ENCODE measurements at places on chromosomes 1 and 21. TPM values are rescaled to one million over a fixed set of nuclear protein-coding genes. Genes with fewer than 3 reads are reported as not detected.

- DNase-seq, result peak; percentile 52
These were observed 4.2 kb downstream of the FABP3 start for GRCh38 chr1:31368611-31369107.

The NPHS2 gene
- not detected for total RNA-seq

DNA sequence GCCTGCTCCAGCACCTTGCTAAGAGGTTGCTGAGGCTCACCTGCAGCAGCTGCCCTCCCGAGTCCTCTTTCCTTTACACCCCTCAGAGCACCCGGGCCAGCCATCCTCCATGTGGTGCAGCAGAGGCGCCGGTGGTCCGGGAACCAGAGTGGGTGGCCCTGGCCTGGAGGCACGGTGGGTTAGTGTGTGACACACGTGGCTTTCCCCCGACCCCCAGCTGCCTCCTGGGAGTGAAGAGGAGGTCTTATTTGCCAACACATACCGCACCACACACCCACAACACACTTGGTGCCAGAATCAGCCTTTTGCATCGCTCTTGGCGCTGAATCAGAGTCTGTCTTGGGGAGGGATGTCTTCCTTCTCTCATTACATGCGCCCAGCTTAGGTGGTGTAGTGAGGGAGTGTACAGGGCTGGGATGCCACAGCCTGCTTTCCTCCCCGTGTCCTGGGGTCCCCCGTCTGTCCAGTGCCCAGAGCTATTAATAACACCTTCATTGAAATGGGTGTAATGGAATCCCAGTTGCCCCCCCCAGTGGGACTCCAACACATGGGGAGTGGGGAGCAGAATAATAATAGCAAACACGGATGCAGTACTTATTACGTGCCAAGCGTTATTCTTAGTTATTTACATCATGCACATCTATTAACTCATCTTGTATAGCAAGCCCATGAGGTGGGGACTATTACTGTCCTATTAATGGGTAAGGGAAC is 38.2 kb downstream of the MAPKAPK2 start:
- DNase-seq, result no peak

DNA sequence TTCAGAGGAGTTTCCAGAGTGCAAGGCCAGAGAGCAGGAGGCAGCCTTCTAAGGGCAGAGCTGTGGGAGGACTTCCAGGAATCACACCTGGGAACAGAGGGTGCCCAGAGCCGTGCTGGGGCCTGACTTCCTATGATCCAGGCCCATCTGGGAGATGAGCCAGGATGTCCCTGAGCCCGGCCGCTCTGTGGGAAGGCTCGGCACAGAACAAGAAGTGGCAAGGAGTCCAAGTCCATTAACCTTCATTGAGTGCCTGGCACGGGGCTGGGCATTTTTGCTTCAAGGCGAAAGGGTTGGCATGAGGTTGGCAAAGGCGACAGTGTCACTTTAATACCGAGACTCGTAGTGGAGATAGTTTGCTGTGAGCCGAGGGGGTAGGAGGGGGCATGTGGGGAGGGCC is 18.2 kb downstream of the TMEM201 start:
- no peak for DNase-seq

- DNase-seq, result peak; percentile 83
These were observed 15.9 kb upstream of the EDN2 start for GRCh38 chr1:41500378-41500777.

GRCh38 chr21:16792101-16792500 is 720.7 kb upstream of the CXADR start:
- DNase-seq, result no peak

- DNase-seq, result peak; percentile 21
These were observed 29.9 kb upstream of the DDAH1 start for GRCh38 chr1:85494904-85495266.

DNA sequence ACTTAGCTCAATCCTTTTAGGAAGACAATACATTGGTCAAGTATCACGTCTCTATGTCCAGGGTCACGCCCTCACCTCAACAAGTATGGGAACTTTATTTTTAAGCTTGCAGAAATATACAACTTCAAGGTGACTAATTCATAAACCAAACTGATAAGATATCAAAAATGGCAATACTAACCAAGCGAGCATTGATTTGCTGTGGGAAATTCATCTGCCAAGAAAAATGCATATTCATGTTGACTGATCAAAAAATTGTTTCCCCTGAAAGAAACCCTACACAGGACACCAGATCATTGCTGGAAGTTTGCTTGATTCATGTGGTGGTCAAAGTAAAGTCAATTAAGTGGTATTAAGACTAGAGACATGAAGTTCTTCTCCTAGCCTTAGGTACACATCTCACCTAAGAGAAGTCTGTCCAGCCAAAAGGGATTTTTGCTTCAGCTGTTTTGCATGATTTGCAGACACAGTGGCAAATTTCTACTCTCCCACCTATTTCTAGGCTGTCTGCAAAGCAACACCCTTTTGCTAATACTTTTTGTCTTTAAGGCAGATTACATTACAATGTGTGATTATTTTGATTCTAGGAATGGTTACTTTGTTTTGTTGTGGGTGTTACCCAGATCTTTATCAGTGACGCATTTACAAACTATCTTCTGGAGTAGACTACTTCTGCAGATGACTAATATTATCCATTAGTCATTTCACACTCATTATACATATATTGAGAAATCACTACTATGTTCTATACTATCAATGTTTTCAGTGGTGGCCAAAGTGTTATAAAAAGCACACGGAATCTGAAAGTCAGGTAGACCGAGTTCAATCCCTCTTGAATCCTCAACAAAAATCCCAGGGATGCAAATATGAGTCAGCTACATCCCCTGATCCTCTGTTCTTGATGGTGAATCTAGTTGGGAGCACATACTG is 12.4 kb downstream of the SAMSN1 start:
- peak; percentile 54 for DNase-seq
